Stimulated activated CD4-positive, alpha-beta T cell treated with anti-CD3 and anti-CD28 coated beads, Interleukin-1b, Interleukin-23, amount 100 ng/mL, for 1 hour (primary cell): ENCODE measurements at places on chromosomes 4 and X.

- no peak for DNase-seq
Observed at GRCh38 chrX:152136312-152136711, 2.1 kb downstream of the MAGEA10 start.

DNA sequence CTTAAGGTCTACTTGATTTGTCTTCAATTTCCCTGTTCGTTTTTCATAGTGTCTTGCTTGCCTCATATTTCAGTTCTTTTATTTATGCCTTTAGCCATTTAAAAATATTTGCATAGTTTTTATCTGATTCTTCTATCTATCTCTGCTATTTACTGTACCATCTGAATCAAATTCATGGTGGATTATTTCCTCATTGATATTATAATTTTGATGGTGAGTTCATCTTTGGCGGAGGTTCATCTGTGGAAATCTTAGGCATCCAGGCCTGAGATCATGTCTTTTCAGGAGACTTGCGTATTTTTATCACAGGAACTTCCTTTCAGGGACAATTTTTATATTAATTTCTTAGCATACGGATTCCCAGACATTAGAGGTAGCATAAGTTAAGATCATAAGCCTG lies 275.2 kb downstream of the STPG2 start:
- no peak for DNase-seq

DNA sequence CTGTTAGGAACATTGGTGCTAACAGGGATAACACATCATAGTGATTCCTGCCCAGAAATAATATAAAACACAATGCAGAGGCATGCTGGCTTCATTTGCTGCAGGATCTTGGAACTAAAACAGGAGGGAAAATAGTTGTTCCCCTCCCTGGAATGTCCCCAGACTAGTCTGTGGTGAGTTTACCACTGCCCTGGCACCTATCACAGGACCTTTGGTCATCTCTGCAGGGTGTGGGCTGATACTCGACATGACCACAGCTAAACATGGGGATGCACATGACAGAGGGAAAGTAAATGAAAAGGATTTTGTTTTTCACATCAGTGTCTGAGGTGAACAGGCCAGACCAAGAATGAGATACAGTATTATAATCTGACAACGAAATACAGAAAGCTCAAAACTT lies 160.2 kb upstream of the DKK2 start:
- DNase-seq = no peak

- DNase-seq = no peak
Observed at GRCh38 chr4:77201857-77202256, 44.9 kb downstream of the CCNG2 start.

GRCh38 chrX:17736856-17737709 lies at the start of gene SCML1:
TSS of gene SCML1 (plus strand) at chrX:17737493. CDS start at chrX:17744187, 6,694 bp downstream.
- DNase-seq = peak; percentile 80

GRCh38 chr4:47065051-47065481 lies 33.7 kb downstream of the GABRB1 start:
- DNase-seq = no peak

DNA sequence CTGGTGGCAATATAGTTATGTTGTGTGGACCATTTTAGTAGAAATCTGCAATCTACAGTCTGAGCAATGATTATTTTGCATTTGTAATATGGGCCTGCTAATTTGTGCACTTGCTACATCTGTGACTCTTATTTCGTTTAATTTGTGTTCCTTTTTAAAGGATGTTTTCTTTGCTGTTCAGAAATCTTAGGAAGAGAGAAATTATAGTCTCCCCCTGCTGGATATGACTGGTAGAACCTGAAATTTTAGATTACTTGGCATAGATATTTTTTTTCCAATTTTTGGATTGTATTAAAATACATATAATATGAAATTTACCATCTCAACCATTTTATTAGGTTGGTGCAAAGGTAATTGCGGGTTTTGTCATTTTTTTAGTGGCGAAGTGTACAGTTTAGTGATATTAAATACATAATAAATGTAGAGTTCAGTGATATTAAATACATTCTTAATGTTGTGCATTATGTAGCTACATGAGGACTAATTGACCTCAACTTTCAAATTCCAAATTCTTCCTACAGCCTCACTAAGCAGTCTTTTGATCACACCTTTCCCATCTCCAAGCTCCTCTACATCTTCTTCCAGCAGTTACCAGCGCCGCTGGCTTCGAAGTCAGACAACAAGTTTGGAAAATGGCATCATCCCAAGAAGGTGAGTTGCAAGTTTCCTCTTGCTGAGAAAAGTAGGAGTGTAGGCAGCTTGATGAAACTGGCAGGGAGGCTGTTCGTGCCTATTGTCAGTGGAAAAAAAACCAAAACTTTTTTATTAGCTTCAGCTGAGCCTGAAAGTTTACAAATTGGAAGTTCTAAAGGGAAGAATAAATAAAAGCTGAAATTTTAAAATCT lies 82.2 kb downstream of the FNIP2 start:
- no peak for DNase-seq
